ENCODE measurements at places on chromosomes 5 and 9.

DNA sequence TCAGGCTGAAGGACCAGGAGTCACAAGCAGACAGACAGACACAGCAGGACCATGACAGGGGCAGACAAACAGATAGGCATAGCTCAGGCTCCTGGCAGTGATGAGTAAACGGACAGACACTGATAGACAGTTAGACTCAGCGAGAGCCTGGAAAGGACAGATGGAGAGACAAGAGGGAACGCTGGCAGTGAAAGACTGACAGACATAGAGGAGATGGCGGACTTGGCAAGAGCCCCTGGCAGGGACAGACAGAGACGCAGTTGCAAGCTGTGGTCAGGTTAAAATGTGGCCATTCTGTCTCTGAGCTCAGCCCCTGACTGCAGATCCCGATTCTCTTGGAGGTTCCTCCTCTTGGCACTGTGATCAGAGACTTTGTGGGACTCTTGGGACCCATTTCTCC lies 13.6 kb downstream of the CSF2 start:
- no peak for DNase-seq

DNA sequence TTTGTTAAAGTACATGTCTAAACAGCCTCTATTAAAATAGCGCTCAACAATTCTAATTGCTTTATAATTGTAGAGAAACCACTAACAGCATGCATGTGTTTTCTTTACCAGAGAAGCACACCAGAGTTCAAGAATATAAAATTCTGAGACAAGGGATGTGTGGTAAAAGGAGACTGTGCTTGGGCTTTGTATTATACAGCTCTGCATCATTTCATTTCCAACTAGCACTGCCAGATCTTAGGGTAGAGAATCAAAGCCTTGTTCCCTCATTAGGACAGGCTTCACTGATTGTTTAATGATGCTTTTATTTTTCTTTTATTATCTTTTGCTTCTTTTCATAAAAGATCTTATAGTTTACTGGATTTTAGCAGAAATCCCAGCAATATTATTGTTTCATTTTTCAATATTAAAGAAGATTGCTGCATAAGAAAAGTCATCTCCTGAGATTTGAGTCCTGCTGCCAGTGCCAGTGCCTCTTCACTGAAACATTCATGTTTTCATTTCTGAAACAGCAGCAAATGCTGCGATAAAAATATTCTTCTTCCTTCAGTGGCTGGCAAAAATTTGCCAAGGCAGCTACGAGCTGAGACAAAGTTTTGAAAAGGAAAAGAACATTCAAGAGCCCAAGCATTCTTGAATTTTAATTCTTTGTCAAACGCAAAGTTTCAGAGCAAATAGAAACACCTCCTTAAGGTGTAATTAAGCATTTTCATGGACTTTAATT lies 491.0 kb upstream of the PIK3R1 start:
- DNase-seq, result no peak

DNA sequence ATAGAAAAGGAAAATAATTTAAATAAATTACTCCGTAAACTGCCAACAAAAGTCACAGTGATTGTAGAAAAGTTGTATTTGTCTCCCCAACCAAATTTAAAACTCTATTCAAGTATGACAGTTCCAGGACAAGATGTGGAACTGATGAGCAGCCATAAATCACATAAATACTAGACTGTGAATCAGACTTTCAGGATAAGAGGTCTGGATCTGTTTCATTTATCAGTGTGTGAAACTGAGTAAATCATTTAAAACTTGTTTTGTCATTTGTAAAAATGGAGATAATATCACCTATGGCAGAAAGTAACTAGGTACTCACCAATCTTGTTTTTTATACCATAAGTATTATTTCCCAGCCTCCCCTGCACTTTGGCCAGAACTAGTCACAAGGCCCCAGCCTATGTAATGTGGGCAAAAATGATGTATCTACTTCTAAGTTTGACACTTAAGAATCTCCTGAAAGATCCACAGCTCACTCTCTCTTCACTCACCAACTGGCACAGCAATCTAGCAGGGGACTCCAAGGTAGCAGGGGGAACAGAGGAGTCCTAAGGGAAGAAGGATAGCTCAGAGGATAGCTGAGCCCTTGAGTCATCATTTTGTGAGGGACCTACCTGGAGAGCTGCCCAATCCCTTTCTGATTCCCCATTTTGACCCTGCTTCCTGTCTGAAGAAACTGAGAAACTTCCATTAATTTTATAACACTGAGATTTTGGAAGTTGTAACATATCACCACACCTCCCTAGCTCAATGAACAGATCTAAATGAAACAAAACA lies 31.6 kb downstream of the TMEM161B start:
- DNase-seq, result no peak

GRCh38 chr5:177601577-177602457 lies 1.9 kb downstream of the B4GALT7 start:
- DNase-seq, result no peak

DNA sequence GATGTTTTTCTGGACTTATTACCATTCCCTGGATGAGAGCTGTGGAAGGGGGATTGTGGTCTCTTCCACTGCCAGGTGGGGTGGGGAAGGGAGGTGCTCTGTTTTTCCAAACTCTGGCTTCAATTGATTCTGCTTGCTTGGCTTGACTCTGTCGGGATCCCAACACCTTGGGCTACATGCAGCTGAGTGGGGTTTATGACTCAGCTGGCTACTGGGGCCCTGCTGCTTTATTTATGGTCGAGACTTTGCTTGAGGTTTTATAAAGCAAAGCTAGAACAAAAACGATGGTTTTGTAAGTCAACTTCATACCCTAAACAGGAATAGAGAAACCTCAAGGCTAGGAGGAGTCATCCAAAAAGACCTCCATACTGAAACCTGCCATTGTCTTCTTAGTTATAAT lies 76.3 kb downstream of the AOPEP start:
- no peak for DNase-seq

GRCh38 chr9:107279086-107279485 lies 4.0 kb upstream of the RAD23B start:
- no peak for DNase-seq

- DNase-seq, result no peak
Measured at GRCh38 chr9:99736291-99736690, 85.4 kb upstream of the NR4A3 start.

DNA sequence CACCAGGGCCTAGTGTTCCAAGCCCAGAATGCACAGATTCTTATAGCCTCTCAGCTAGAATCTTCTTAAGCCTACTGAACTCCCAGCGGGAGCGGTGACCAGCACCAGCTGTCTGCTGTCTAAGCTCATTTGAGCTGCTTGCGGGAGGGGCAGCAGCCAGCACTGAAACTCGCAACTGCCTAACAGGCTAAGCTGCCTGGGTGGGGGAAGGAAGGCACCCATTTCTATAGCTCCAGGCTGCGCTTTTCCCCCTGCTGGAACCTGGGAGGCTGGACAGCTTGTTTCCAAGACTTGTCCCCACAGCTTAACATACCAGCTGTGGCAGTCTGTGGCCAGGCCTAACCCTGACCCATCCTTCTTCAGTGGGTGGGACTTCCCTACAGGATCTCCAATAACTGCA lies 512.9 kb downstream of the EFNA5 start:
- DNase-seq, result no peak

DNA sequence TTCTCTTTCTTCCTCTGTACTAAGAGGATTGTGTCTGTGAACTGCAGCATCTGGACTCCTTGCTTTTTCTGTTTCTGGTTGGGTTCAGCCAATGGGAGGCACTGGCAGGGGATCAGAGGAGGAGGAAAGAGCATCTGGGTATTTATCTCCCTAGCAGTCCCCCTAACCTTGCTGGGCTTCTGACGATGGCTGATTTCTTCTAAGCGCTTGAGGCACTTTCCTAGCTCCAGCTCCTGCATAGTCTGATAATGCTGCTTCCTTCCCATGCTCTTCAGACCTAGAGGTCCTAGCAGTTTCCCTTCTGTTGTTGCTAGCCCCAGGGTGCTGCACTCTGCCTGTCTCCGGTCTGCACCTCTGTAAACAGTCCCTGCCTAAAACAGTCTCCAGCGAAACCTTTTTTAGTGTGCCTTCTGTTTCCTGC lies 225.1 kb downstream of the PDZD2 start:
- no peak for DNase-seq

DNA sequence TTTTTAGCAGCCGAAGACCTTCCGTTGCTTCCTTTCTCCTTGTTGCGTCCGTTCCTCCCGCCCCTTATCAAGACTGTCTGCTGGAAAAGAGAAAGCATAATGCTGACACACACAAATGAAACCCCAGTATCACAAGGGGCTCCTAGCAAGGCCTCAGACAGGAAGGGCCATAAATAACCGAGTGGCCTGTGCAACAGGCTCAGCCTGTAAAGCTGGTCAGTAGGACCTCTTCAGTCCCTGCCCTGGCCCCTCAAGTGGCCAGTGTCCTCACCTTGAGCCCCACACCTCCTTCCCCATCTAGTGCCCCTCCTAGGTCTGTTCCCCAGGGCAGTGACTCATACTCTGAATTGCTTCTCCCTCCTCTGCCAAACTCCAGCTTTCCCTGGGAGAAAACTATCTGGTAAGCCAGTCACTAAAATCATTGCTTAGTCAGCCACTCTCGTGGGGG lies 174.6 kb upstream of the IL12B start:
- no peak for DNase-seq

DNA sequence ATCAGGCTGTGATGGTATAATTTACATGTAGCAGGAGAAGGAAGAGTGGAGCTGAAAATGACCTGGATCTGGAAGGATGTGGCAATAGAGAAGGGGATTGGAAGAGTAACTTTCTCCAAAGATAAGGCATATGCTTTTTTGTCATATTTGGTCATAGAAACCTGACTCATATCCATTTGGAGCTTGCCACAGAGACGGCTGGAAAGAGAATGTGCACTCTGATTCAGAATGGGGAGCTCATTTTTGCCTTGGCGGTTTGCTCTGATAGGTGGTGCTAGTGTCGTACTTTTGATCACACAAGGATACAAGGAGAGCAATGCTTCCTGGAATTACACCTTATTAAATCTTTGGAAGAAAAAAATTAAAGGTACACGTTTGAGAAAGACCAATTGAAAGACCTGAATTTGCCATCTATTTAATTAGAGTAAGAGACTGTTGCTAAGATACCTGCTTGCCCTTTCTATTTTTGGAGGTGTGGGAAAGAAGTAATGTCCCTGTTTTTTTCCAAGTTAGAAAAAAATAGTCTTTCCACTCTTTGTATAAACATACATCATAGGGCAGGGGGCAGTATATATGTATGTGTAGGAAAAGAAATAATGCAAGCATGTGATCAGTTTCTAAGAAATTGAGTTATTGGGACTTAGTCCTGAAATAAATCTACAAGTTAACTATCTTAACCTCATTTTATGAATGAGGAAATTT lies 5.4 kb downstream of the LSM11 start:
- no peak for DNase-seq

DNA sequence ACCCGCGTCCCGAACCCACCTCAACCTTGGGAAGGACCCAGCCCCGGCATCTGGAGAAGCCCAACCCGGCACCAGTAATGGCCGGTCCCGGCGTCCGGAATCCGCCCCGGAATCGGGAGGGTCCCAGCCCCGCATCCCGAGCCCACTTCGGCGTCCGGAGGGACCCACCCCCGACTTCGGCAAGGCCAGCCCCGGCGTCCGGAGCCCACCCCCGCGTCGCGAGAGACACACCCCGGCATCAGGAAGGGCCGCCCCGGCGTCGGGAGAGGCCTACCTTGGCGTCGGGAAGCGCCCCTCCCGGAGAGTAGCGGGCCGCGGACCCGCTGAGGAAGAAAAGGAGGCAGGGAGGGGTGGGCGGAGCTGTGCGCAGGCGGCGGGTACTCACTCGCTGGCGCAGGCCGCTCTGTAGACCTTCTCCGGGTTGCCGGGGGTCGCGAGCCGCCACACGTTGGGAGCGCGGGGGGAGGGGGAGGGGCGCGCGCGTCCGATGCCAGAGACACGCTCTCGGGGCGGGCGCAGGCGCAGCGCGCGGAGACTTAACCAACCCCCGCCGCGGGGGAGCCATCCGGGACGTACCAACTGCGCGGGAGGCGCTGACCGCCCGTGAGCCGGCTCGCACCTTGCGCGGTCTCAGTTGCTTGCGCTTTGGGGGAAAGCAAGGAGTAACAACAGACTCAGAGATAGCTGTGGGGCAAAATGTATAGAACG lies at the start of gene UIMC1:
TSS of gene UIMC1 (minus strand) at position 515 of the 708 bp plus-strand sequence. CDS start 24,164 bp downstream, outside the sequence.
- peak; percentile 87 for DNase-seq

GRCh38 chr9:129580211-129580915 lies 40.5 kb downstream of the C9orf50 start:
- no peak for DNase-seq

GRCh38 chr5:11212706-11213105 lies 451.7 kb upstream of the DAP start:
- no peak for DNase-seq

DNA sequence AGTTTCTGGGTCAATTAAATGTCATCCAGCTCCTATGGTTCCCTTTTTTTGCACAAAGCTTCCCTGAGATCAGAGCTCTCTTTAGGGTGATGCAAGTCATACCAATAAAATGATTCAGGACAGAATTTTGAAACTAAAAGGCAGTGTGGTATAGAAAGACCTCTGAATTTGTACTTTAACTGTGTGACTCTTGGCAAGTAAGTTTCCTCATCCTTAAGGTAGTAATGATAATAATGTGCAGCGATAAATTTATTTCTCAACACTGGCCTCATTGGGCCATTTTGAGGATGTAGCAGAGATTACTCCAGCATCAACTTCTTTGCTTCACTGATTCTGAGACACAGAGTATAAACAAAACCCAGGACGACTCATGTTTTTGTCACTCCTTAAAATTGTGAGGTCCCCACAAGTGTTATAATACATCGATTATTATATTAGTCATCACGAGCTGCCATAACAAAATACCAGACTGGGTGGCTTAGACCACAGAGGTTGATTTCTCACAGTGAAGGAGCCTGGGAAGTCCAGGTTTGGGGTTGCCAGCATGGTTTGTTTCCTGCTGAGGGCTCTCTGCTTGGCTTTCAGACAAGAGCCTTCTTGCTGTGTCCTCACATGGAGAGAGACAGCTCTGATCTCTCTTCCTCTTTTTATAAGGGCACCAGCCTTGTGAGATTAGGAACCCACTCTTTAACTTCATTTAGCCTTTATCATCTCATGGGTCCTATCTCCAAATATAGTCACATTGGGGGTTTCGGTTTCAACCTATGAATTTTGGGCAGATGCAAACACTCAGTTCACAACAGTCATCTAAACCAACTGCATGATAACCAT lies 293.0 kb downstream of the ZNF608 start:
- DNase-seq, result no peak

- no peak for DNase-seq
Measured at GRCh38 chr5:56358703-56359681, 125.9 kb upstream of the ANKRD55 start.

GRCh38 chr5:138177941-138178515 lies 402 bp downstream of the BRD8 start:
- DNase-seq, result no peak

- DNase-seq, result no peak
Measured at GRCh38 chr9:109181284-109181683, 14.2 kb upstream of the FRRS1L start.

- DNase-seq, result no peak
Measured at GRCh38 chr9:116944714-116945534, 257.8 kb downstream of the TRIM32 start.
